NCI-H446 treated with DMSO at 0.1 percent for 48 hours (cell line): ENCODE measurements at places on chromosomes 5 and 9.

DNA sequence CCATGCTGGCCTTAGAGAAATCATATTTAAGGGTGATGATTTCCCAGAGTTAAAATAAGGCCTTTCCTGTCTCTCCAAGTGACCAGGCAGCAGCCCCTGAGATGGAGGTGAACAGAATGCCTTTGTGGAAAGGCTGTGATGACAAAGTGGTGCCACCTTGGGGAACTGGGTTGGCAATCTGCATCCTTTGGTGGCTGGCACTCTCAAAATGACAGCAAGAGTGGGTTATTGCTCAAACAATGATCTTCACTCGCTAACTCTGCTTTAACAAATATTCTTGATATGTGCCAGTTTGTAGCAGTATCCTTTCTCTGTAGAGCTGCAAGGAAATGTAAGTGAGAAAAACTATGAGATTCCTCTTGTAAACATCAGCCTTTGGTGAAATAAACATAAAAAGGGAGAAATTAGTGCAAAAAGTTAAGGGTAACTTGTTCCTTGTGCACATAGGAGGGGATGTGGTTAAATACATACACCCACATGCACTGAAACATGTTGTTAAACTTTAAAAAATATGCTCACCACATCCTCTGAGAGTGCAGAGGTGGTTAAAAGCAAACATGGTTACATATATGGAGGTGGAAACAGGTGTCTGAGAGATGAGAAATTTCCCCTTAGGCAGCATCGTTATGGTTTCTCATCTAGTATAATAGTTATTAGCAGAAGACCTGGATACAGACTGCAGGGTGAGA lies 373.4 kb upstream of the CTNND2 start:
- DNase-seq: no peak

GRCh38 chr9:77177894-77178794 lies 810 bp downstream of the VPS13A start:
- no peak for DNase-seq

- no peak for DNase-seq
Measured at GRCh38 chr9:136378170-136379002, 4.9 kb upstream of the CARD9 start.

DNA sequence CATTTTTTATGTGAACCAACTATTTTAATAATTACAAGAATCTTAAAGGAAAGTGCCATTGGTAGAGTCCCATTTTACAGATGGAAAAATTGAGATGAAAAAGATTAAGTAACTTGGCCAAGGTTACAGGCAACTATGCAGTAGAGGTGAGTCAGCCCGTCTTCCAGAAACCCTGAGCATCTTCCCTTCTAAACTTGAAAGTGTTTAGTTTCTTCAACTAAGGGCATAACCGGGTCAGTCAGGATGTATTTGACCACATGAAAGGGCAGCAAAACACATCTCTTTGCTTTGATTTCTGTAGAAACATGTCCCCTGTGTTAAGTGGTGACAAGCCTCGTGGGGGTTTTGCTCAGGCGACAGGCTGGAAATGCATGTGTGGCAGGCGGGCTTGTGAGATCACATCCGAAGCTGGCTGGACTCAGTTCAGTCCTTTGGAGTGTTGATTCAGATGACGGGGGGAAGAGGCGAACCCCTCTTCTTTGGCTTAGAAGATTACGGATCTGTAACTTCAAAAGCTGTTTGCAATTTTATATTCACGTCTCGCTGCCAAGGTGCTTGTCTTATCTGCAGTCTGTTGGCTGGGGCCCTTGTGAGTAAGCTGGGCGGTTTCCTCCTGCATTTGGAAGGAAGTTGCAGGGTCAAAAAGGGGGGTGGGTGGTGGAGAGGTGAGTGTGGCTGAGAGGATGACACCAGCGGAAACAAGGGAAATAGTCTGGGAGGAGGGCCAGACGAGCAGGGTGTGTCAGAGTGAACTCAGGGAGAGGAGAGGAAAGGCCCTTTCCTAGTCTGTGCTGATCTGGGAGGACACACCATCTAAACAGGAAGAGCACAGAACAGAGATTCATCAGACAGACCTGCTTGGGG lies 78.9 kb upstream of the RPS23 start:
- DNase-seq: no peak

DNA sequence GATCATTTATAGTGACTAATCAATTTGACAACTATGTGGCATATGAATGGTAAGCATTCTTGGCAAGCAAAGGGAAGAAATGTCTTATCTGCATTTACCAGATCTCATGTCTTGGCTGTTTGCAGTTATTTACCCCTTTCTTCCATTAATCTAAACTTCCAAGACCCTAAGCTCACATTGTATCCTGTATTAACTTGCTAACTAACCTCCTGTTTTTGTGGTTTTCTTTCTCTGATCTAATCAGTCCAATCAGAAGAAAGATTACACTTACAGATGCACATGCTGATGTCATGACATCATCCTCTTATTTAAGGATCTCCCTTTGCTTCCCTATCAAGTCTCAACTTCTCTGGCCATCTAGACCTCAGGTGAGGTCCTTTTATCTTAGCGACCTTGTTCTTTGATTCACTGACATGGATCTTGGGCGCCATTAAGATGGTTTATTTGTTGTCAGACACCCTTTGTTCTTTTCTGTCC lies 95.5 kb downstream of the F2RL2 start:
- DNase-seq: no peak

- DNase-seq: no peak
Measured at GRCh38 chr5:40909723-40910122, 426 bp downstream of the C7 start.

DNA sequence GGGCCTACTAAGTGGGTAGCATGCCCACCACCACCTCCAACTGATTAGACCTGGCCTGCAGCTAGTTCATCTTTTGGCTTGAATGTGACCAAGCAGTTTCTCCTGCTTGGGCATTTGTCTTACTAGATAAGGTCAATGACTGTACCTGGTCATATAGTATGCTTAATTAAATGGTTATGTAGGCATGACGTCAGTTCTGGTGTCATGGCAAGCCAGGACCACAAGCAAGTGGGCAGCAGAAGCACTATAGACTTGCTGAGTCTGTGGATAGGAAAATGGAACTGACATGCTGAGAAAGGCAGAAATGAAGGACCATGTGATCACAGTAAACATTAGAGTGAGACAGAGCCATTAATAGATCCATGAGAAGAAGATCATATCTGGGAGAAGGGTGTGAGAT lies 55.6 kb upstream of the C6 start:
- no peak for DNase-seq

- DNase-seq: no peak
Measured at GRCh38 chr9:83030391-83031107, 32.4 kb downstream of the RASEF start.

DNA sequence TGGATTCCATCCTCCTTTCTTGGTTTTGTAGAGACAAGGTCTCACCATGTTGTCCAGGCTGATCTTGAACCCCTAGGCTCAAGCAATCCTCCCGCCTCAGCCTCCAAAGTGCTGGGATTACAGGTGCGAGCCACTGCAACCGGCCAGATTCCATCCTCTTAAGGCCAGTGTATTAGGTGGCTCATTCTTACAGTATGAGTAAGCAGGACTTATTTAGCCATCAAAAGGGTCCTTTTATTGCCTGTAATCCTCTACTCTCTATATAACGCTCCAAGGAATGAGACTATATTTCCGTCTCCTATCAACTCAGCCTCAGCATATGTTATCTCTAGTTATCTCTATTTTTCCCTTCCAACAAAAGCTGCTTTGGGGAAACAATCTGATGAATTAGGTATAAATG lies 3.0 kb upstream of the ERBIN start:
- DNase-seq: no peak

DNA sequence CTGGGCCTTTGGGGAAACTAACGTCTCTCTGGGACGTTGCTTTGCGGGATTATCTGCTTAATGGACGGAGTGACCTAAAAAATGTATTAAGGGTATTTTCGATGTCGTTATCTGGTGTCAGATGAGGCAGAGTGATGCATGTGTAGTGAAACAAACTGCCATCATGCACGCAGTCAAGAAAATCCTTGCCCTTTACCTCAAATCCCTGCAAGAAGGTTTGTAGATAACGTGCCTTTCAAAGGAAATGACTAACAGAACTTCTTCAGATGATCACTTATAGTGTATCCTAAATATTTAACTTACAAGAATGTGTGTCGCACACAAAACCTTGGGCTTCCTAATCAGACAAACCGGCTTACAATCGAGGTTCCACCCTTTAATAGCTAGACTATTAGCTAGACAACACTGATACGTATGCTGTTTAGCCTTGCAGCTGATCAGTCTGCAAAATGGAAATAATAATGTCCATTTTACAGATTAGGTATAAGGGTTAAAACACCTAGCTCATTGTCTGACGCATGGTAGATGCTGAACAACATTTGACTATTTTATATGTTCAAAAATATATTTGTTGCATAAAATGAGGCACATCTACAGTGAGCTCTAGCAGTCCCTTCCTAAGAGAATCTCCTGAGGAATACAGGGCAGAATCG lies 541 bp upstream of the TBCA start:
- no peak for DNase-seq

GRCh38 chr5:143229426-143229895 lies 174.0 kb downstream of the NR3C1 start:
- no peak for DNase-seq

DNA sequence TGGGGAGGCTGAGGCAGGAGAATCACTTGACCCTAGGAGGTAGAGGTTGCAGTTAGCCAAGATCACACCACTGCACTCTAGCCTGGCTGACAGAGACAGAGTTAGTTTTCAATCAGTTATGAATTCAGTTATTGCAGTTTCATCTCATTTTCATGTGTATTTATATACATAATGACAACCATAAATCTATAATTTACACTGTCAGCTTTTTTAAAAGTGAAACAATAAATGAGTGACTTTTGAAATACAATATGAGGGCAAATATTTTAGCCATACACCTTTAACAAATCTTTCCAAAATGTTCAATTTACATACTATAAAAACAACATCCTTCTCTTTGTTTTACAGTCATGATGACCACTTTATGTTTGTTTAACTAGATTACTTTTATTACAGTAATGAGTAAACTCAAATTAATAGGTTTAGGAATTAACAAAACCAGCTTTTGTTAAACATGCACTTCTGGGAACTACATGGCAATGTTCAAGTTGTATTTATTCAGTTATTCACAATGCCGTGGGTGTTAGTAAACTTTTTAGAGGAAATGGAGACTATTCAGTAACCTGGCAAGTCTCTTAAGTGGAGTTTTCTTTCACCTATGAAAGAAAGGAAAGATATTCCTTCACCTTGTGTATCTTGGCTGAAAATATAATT lies 12.7 kb downstream of the TYRP1 start:
- DNase-seq: no peak

DNA sequence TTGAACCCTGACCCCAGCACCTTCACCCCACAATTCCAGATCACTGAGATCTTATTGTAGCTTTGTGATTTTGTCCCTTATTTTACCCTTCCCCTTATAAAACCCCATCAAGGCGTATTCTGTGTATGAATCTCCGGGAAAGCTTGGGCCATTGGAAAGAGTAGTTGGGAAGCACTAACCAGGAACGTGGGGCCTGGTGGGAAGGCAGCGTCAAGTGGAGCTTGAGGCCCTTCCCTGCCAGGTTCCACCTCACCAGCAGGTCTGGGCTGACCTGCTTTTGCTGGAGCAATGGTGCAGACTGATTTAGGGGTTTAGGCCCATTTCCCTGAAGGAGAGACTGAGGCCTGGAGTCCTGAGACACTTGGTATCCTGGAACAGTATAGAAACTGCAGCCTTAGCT lies 9.3 kb downstream of the PHF2 start:
- no peak for DNase-seq

DNA sequence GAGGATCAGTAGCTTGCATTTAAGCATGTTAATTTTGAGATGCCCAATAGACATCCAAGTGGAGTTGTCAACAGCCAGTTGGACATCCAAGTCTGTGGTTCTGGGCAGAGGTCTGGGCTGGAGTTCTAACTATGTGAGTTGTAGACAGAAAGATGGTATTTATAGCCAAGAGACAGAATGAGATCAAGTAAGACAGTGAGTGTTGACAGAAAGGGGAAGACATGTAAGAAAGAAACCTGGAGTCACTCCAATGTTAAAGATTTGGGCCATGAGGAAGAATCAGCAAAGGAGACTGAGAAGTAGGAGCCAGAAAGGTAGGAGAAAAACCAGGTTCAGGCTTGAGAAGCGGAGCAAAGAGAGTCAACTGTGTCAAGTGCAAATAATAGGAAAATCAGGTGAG lies 95.5 kb upstream of the PUM3 start:
- DNase-seq: no peak

DNA sequence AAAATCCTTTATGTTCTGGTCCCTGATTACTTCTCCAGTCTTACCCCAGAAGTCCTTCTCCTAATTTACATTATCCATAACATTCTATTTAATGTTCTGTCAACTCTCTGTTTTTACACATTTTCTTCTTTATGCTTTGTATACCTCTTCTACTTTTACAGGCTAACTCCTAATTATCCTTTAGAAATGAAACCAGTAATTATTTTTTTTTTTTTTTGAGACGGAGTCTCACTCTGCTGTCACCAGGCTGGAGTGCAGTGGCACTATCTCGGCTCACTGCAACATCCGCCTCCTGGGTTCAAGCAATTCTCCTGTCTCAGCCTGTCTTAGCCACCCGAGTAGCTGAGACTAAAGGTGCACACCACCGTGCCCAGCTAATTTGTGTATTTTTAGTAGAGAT lies 9.0 kb downstream of the CENPK start:
- DNase-seq: no peak

GRCh38 chr9:4108754-4109465 lies 191.0 kb downstream of the GLIS3 start:
- DNase-seq: no peak

DNA sequence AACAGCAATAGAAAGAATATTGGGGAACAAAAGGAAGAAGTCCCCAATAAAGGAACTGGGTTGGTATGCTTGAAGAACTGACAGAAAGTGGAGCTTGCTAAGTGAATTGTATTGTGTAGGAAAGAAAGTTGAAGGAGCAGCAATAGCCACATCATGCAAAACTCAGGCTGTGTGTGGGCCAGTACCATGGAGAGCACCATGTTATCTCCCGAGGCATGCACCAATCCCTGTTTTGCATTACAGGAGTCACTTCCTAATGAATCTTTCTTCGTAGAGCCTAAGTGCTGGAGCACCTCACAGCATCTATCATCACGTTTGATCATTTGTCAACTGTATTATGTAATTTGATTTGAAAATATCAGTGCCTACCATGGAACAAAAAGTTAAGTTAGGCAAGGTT lies 137.7 kb upstream of the NMUR2 start:
- DNase-seq: no peak

GRCh38 chr5:6185574-6185973 lies 192.8 kb downstream of the MED10 start:
- no peak for DNase-seq

GRCh38 chr5:56159521-56159947 lies 73.6 kb downstream of the ANKRD55 start:
- DNase-seq: no peak

DNA sequence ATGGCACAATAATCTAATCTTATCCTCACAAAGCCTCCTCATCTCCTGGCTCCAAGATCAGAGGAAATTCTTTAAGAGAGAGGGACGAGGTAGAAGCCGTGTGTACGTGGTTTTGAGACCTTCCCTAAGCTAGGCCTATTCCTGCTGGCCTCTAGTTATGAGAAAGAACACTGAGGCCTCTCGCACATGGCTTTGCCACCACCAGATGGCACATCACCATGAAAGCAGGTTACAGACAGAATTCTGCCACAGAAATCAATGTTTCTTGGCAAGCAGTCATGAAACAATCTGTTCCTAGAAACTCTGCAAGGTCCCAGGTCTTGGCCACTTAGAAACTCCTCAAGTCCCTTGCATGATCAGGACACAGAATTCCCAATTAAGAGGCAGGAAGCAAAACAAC lies 268.2 kb upstream of the TAS2R1 start:
- no peak for DNase-seq
